ENCODE measurements at places on chromosomes 11 and 22.

DNA sequence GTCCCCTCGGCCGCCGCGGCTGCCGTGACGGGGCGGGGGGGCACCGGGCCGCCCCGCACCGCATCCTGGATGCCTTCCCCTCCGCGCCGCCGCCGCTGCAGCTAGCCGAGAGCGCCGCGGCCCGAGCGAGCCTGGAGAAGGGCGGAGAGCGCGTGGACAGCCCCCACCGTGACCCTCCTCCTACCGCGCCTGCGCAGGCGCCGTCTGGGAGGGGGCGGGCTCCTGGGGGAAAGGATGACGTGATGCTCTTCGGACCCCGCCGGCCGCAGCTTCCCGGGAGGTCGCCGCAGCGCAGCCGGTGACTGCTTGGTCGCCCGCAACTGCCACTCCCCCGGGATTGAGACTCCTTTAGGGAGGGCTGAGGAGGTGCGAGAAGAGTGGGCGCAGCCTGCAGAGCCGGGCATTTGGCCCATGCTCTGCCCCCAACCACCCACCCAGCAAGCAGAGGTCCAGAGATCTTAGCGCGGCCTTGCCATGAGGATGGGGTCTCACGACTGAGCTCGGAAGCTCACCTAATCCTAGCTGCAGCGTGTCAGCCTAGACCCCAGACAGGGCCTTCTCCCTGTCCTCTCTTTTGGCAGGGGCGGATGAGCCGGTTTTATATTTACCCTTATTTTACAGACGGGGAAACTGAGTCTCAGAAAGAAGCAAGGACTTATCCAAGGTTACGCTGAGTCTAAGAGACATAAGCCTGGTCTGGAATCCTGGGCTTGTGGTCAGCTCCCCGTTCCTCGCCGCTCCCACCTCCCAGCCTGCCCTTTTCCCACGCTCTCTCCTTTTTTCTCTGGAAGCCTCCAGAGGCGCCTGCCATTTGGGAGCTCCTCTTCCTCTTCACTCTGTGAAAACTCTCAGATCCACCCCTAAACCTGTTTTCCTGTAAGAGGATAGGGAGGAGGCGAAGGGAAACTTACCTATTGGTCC is at the start of gene DENND5A:
DENND5A (minus strand) TSS at position 140 of the 921 bp plus-strand sequence. CDS start 281 bp downstream, outside the sequence.
- DNase-seq, result peak; percentile 92

- DNase-seq, result no peak
Observed at GRCh38 chr11:73989156-73989555, 6.5 kb upstream of the UCP2 start.

DNA sequence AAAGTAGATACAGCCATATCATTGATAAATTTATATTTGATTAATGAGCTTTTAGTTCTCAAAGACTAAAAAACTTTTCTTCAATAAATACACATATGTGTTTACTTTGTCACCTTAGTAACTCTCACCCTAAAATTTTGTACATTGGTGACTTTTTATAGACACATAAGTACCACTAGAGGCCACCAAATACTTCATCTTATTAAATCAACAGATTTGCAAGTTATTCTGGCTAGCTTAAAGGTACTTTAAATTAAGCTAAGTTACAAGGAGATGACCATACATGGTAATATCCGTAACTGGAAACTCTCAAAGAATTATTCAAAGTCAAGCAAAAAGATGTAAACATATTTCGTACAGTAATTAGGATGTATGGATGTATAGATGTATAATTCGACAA is 112.2 kb downstream of the SBF2 start:
- DNase-seq, result peak; percentile 23

GRCh38 chr11:125946712-125947418 is 1.0 kb downstream of the VSIG10L2 start:
- no peak for DNase-seq

- no peak for DNase-seq
Observed at GRCh38 chr11:45428541-45429230, 142.5 kb upstream of the SYT13 start.

- DNase-seq, result no peak
Observed at GRCh38 chr11:126496576-126497337, 141.3 kb downstream of the ST3GAL4 start.

DNA sequence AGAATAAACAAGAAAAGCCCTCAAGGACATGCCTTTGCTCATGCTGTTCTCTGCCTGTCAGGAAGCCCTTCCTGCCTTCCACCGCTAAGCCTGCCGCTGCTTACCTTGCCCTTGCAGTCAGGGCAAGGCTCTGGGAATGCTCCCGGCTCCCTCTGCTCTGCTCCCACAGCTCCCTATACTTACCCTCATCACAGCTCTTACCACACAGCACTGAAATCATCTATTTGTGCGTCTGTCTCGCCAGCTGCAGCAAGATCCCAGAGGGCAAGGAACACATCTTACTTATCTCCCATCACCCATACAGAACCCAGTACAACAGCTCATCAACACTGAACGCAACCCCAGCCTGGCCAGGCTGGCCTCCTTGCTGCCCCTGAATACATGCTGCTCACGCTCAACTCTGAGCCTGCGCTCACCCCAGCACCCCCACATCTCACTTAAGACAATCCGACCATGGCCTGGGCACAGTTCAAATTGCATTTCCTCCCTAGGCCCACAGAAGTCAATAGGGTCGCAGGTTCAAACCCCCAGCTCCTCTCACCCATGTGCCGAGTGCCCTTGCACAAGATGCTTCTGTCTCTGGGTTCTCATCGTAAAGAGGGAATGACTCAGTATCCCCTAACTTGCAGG is 161.8 kb downstream of the IGLL1 start:
- DNase-seq, result no peak

DNA sequence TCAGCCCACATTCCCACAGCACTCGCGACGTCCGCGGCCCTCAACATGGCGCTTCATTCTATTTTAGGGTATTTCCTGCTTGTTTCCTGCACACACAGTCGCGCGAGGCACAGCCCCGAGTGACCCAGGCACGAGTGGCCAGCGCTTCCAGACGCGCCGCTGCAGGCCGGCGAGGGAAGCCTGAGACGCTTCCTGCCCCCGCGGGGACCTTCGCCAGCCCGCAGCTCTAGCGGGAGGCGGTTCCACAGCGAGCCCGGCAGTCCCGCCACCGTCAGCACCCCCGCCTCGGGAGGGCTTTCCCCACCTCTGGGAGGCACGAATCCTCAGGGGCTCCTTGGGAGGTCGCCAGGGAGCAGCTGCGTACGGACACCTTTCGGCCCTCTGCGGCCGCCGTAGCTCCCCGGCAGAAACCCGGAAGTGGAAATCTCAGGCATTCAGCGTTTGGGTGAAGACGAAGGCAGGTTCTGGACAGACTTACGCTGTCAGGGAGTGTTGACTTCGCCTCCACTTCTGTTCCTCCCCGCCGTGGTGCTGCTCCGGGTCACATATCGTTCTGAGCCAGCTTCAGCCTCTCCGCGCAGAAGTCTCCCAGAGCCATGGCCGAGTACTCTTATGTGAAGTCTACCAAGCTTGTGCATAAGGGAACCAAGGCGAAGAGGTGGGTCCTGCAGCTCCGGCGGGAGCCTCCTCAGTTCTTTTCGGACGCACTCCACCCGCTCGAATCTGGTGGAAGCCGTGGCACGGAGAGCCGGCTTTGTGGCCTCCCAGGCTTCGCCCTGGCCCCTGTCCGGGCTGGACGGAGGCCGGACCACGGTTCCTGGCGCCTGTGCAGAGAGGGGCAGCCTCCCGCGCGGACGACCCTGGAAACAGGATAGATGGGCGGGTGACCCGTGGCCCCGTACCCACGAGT is 2925.9 kb upstream of the OR11H1 start:
- no peak for DNase-seq

GRCh38 chr11:35083431-35084238 is 55.3 kb upstream of the CD44 start:
- DNase-seq, result peak; percentile 8

DNA sequence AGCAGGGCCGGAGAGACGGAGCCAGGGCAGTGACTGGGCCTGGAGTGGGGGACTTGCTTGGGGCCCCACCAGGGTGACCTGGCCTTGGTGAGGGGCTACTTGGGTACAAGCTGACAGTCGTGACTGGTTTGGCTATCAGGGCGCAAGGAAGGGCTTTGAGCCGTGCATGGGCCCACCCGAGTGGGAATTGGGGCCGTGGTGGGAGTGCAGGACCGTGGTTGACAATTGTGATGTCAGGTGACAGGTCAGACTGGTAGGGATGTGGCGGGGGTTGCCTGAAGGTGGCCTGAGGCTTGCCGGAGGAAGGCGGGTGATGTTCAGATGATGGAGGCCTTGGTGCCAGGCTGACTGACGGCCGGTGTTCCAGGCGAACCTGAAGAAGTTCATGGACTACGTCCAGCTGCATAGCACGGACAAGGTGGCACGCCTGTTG is 5.6 kb downstream of the SHANK3 start:
- no peak for DNase-seq

DNA sequence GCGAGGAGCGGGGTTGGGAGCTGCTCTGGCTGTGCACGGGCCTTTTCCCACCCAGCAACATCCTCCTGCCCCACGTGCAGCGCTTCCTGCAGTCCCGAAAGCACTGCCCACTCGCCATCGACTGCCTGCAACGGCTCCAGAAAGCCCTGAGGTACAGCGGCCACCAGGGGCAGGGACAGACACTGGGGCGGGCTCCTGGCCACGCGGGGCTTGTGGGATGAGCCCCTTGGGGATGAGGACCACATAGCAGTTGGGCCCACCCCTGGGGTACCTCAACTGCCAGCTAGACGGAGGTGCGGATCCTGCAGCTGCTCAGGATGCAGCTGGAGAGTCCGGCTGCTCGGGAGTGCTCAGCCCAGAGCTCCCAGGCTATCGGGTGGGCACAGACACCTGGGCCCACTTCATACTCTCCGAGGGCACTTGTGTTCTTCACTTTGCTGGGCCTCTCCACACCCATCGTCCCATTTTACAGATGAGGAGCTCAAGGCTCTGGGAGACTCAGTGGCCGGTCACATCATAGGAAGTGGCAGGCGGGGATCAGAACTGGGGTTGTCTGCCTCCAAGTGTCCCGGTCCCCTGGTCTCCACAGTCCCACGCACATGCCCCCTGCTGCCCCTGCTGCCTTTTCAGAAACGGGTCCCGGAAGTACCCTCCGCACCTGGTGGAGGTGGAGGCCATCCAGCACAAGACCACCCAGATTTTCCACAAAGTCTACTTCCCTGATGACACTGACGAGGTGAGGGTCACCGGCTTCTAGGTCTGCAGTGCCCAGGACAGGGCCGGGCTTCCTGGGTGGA is 77.6 kb downstream of the MYO7A start:
- no peak for DNase-seq

DNA sequence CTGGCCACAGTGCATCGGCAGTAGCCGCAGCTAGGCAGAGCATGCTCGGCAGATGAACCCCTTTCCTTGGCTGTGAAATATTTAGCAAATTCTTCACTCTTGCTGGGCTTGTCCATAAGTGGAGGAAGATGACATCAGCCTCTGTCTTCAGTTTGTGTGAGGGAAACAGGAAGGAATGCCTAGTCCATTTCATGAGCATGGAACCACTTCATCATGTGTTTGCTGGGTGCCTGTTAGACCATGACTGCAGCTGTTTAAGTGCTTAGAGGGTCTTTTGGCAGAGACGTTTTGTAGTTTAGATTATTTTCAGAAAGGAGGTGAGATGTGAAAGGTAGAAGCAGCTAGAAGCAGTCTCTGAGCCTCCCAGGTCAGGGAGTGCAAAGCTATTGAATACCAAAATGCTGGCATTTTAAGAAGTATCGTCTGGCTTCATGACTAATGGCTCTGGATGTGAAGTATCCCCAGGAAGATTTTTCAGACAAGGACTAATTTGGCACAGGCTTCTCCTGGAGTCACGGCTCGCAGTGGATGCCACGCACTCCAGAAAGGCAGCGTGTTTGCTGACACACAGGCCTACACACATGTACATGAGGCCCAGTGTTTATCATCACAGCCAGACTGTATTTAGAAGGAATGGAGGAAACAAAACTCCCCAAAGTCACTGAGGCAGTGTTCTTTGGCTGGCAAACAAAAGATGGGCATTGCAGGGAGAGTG is 43.1 kb upstream of the GRAMD1B start:
- no peak for DNase-seq

DNA sequence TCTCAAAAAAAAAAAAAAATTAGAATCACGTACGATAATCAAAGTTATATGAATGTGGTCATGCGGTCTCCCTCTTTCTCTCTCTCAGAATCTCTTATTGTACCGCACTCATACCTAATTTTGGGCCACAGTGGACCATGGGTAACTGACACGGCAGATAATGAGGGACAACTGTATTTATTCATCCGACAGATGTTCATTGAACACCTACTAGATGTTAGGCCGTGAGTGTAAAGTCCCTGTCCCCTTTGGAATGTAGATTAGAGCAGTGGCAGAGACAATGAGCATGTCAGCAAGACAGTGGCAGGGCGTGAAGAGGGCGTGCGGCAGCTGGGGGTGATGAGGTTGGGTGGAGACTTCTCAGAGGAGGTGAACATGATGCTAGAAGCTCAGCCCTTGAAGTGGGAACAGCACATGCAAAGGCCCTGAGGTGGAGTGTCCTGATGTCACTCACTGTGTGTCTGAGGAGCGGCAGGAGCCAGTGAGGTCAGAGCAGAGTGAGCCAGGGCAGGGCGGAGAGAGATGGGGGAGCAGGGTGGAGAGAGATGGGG is 25.1 kb downstream of the CACNA1I start:
- peak; percentile 41 for DNase-seq

DNA sequence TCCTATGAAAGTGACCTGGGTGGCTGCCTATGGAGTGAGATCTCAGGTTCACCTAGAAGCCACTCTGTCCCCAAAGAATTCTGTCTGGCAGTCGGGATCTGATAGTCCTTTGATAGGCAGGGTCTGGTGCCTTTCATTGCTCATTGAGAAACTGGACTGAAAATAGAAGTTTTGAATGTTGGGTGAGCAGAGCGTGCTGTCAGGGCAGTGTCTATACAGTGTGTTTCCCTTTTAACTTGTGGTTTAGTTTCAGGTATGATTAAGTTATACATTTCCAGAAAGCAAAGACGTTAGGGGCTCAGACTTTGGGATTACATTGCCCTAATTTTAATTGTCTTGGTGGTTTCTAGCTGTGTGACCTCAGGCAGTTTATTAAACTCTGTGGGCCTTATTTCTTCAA is 111.3 kb upstream of the PAX6 start:
- no peak for DNase-seq

- DNase-seq, result no peak
Observed at GRCh38 chr11:1763336-1763795, 361 bp downstream of the CTSD start.

DNA sequence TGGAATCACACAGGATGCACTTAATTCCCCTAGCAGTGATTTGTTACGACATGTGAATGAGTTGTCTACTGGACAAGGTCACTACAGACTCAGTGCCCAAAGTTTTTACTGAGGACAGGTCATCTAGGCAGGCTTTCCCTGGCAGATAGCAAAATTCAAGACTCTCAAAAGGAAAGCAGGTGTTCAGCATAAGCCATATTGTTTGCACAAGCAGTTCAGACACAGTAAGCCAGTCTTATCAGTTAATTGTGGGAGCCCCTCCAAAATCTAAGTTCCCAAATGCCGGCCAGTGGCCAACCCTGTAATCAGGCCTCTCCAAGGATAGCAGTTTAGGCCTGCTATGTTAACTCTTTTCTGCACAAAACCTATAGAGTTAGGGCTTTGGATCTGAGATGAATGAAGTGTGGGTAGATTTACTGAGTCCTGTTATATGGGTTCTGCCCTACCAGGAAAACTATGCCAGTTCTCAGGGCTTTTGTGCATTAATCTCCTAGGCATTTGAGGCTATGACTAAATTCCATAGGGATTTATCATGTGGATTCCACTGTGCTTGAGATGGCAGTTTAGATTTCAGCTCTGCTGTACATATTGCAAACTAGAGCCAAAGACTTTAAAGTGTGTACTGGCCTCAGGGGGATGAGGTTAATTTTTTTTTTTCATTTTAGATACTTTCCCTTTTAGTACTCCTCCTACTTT is 4.8 kb upstream of the ARHGEF12 start:
- no peak for DNase-seq
